ENCODE measurements at places on chromosomes 5 and 9. TPM values are rescaled to one million over a fixed set of nuclear protein-coding genes. Genes with fewer than 3 reads are reported as not detected.
A peak's percentile ranks its signal among the peaks of the same experiment; 100 is the strongest.

GRCh38 chr5:172173564-172174153 lies 14.4 kb downstream of the STK10 start:
- ATAC-seq: peak; percentile 19

Gene SLCO6A1
- not detected for total RNA-seq

GRCh38 chr9:35778496-35778895 lies 12.9 kb upstream of the NPR2 start:
- no peak for ATAC-seq

GRCh38 chr9:127767410-127767809 lies 11.1 kb downstream of the SH2D3C start:
- no peak for ATAC-seq

Gene RALGPS1
- 6.8 TPM for total RNA-seq

Gene PCDHGB4
- 2.8 TPM for total RNA-seq

DNA sequence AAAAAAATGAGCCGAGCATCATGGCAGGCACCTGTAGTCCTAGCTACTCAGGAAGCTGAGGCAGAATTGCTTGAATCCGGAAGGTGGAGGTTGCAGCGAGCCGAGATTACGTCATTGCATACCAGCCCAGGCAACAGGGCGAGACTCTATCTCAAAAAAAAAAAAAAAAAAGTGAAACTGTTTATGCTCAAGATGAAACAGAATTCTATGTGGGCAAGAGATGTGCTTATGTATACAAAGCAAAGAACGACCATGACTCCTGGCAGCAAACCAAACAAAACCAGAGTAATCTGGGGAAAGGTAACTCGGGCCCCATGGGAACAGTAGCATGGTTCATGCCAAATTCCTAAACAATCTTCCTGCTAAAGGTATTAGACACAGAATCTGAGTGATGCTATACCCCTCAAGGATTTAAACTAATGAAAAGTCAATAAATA lies 32.6 kb upstream of the PLAC8L1 start:
- peak; percentile 32 for ATAC-seq

GRCh38 chr5:173247041-173247440 lies 12.0 kb upstream of the NKX2-5 start:
- no peak for ATAC-seq

GRCh38 chr5:128143911-128144310 lies 60.3 kb downstream of the SLC12A2 start:
- no peak for ATAC-seq

- no peak for ATAC-seq
These were observed 7.4 kb downstream of the MEF2C start for GRCh38 chr5:88875341-88876234.

Gene PCDHB13
- total RNA-seq: 3.4 TPM

DNA sequence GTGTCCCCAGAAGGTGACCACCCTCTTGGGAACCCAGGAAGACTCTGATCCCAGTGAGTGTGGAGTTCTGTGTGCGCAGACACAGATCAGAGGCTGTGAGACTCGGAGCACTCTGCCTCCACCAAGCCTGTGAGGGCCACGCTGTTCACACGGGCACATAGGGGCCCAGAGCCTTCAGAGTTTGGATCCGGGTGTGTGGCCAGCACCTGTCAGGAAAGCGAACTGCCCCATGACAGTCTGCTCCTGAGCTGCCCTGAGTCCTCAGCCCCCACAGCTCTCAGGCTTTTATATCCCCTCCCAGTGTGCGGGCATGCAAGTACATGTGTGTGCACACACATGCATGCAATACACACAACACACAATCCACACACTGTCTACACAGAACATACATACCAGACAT lies 161.8 kb upstream of the IRX2 start:
- no peak for ATAC-seq

DNA sequence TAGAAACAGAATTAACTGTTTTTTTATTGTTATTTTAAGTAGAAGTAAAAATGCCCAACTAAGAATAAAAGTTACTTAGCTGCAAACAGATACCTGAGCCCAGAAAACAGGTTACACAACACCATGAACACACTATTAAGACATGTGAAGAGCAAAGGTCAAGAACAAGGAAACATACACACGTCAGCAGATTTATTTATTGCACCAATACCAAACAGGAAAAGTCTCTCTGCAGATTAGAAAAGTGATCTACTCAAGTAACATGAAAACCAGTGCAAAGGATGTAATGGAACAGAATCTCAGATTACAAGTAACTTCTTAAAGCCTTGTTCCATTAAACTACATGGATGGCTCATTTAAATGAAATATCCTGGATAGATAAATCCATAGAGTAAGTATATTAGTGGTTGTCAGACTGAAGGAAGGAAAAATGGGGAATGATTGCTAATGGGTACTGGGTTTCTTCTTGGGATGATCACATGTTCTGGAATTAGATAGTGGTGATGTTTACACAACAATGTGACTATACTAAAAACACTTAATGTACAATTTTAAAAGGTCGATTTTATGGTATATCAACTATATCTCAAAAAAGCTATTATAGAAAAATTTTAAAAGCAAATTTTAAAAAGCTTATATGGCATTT lies 6.1 kb downstream of the SAR1B start:
- ATAC-seq: peak; percentile 97

DNA sequence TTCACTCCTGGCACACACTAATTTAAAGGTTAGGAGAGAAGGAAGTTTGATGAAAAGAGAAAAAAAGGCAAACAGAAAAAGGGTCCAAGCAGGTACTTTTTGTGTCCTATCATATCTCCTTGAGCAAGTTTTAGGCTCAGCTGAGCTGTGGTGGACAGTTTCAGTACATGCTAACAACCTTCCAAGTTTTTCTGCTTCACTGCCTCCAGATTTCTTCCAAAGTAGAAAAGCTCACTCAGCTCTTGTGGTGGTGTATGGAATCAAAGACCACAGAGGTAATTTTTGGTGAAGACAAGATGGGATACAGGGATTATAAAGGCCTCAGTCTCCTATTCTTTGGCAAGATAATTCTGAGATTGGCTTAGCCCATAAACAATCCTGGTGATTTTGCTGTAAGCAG lies 921.8 kb downstream of the NR2F1-AS1 start:
- no peak for ATAC-seq

DNA sequence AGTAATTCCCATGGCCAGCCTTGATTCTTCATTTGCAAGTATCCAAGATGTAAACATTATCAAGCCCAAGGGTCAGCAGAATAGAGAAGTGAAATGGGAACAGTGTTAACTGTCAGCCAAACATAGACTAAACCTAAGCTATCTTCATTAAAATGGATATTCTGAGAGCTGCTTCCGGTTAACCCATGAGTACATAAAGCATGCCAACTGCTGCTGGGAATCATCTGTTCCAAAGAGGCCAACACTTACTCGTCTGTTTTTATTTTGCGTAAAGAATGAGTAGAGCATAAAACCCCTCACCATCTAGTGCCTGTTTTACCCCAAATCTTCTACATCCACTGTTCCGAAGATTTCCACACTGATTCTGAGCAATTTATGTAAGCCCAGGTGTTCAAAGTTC lies 257.6 kb downstream of the GLIS3 start:
- no peak for ATAC-seq

DNA sequence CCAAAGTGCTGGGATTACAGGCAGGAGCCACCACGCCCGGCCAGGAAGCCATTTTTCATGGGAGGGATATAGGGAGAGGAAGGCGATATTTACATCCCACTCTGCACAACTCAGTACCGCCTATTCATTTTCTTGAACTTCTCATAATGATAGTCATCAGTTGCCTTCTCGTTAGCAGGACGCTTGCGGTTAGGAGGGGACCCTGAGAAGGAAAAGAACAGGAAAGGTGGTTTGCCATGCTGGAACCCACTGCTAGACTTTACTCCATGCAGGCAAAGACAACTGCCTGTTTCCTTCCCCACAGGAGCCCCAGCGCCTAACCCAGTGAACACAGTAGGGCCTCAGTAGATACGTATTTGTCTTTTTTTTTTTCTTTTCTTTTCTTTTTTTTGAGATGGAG lies 4.1 kb upstream of the TOR1A start:
- ATAC-seq: no peak

Gene SLC6A19
- not detected for total RNA-seq

GRCh38 chr5:93899026-93899600 lies 157.7 kb upstream of the POU5F2 start:
- ATAC-seq: no peak

DNA sequence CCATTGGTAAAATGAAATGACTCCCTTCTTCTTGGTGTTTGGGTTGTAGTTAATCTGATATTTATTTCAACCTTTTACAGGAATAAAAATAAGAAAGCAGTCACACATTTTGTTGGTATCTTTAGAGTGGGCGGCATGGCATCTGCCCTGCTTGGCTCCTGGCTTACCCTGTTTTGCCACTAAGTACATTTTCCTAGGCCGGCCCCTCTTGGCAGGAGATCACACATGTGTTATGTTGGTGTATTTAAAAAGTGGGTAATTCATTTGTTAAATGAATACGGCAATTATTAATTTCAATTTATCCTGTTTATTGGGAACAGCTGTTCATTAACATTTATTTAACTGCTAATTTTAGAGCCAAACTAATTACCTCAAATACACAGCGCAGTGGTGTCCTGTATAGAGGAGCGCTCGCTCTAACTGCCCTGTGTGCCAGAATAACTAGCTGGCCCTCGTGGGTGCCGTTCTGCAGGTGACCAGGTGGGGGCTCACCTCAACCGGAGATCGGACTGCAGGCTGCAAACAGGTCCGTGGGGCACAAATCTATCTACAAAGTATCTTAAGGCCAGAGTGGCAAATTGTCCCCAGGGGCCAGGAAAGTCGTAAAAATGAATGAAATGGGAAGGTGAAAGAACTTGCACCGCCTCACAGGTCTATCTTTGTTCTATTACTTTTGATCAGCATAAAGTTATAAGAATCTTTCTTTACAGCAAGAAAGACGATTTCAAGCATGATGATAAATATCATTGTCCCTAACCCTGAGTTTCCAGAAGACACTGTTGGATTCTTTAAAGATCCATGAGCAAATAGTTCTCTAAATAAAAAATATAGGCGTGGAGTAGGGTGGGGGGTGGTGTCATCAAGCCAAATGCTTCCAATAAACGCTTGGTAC lies 26.2 kb upstream of the GPR151 start:
- peak; percentile 86 for ATAC-seq

DNA sequence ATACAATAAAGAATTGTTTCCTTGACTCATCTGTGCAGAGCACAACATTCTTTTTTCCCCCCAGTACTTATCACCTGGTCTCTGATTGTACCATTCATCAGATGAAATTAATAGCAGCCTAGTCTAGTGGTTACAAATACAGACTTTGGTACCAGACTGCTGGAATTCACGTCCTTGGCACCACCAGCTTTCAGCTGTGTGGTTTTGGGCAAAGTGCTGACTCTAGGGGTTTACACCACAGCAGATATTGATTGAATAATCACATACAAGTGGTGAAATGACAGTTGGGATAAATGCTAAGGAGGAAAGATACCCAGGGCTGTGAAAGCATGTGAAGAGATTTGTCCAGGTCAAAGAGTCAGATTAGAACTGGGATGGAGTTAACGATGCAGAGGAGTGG lies 79.3 kb upstream of the ATP10B start:
- no peak for ATAC-seq

GRCh38 chr9:135785013-135785575 lies 83.1 kb downstream of the KCNT1 start:
- no peak for ATAC-seq

Gene MTRR
- total RNA-seq: 24.6 TPM

DNA sequence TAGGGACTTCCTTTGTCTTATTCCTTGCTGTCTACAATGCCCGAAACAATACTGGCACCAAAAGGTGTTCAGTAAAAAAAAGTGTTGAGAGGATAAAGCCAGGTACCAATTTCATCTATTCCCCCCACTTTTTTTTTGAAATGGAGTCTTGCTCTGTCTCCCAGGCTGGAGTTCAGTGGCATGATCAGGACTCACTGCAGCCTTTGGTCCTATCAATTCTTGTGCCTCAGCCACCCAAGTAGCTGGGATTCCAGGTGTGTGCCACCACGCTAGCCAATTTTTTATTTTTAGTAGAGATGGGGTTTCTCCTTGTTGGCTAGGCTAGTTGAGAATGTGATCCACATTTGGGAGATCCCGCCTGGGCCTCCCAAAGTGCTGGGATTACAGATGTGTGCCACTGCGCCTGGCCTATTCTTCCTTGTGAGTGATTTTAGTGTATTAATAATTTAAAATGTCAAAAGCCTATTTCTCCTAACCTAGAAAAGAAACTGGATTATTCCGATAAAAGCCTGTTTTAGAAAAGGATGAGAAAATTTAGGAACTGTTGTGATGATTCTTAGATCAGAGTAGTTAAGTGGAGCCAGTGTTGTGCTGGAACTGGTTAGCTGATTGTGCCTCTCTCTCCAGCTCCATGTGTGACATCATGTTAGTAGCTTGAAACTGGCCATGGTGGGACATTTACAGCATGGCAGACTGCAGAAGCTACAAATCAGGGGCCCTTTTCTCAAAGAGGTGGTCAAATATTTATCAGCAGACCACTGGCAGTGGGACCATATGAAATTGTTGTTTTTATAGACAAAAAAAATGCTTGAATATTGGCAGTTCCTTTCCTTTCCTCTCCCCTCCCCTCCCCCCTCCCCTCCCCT lies 14.3 kb downstream of the CDC42SE2 start:
- ATAC-seq: no peak

GRCh38 chr9:5186416-5187169 lies 1.2 kb upstream of the INSL6 start:
- ATAC-seq: peak; percentile 82

Gene ADAMTSL1
- 1.5 TPM for total RNA-seq

- no peak for ATAC-seq
These were observed 24.5 kb upstream of the SARDH start for GRCh38 chr9:133762488-133763271.

DNA sequence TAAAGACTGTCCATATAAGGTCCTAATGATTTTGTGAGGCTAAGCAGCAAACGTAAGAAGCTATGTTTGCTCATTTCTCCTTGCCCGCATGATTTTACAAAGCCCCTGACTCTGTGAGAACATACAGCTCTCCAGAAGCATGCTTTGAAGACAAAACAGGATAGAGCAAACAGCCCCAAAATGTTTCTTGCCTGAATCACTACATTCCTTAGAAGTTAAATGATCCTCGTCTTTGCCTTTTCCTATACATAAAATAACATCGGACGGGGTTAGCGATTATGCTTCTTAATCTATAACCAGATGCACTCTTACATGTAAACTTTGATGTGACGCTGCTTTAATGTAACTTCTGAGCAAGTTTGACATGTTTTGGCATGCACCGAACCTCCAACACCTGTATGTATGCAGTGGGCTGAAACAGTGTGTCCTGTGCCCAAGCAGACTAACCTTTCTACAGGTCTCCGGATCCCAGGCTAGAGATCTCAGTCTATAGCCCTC lies 353.7 kb downstream of the CETN3 start:
- ATAC-seq: no peak
